Forelimb muscle (tissue), 1 donor: ENCODE measurements at places on chromosomes 1 and 21. TPM values are rescaled to one million over a fixed set of nuclear protein-coding genes. Genes with fewer than 3 reads are reported as not detected.

Gene CNN3
- polyA plus RNA-seq = 348 TPM

Gene SPAG17
- polyA plus RNA-seq = 3.2 TPM

Gene ARHGEF16
- polyA plus RNA-seq = 0.80 TPM

Gene CLDN14
- polyA plus RNA-seq = 8.0 TPM

Gene LRRC71
- 1.2 TPM for polyA plus RNA-seq

Gene ALDH4A1
- polyA plus RNA-seq = 11.9 TPM
